ENCODE measurements at places on chromosomes 3 and 15. TPM values are rescaled to one million over a fixed set of nuclear protein-coding genes. Genes with fewer than 3 reads are reported as not detected.

GRCh38 chr3:121895736-121896135, 1.5 kb downstream of the SLC15A2 start:
- H3K27ac ChIP-seq, result no peak overlapping the region
- no peaks in the 10 kb centered on the region for H3K4me1 ChIP-seq
- no peak for DNase-seq
- H3K4me3 ChIP-seq, result no peak overlapping the region

DNA sequence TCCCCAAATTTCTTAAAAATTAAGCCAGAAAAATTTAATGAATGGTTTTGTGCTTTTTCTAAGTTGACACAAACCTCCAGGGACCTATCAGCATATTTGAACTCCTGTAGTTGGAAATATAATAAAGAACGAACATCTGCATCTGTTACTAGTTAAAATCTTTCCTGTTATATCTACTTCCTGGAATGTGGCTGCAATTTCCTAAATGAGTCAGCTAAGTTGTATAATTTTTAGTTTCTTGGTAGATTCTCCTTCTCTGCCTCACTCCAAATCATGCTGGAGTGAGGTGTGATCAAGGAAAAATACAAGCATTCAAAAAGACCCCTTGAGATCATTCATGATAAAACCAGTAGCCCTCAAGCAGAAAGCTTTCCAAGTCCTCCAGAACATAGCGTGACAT, 106.2 kb upstream of the MCTP2 start:
- no peak overlapping the region for H3K27ac ChIP-seq
- H3K4me3 ChIP-seq, result no peak overlapping the region
- H3K36me3 ChIP-seq, result no peaks in the 10 kb centered on the region
- no peaks in the 10 kb centered on the region for H3K4me1 ChIP-seq

DNA sequence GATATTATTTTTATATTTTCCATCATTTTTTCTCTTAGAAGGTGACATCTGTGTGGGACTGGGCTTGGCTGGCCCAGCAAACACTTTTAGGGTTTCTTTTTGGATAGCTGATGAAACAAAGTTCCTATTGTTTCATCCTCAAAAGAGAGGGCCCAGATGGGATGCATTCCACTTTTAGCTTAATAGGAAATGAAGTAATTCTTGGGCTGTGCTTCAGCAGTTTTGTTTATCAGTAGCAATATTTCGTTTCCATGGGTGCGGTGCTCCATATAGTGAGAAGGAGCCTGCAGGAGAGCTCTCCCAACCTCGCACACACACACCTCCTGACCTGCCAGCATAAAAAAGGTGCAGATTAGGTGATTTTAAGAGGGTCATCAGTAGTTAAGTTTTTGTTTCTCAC, 147.5 kb downstream of the AKAP13 start:
- H3K27me3 ChIP-seq, result no peaks in the 10 kb centered on the region
- H3K4me1 ChIP-seq, result no peaks in the 10 kb centered on the region
- no peak overlapping the region for H3K4me3 ChIP-seq

DNA sequence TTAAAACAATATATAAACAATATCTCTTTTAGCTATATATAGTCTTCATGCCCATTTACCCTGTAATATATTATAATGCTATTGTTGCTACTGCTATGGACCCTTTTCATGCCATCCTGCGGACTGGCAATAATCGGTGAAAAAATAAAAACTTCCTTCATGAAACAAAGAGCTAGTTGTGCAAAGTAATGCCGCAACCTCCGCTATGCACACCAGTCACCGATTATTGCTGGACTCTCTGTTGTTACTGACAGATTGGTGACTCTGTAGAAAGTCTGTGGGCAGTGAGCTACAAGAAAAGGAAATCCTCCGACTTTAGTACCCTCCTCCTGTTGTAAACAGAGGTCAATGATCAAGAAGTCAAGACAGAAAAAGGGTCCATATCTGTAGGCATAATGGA, 17.9 kb upstream of the ICE2 start:
- H3K36me3 ChIP-seq, result no peaks in the 10 kb centered on the region
- H3K27ac ChIP-seq, result no peak overlapping the region
- no peaks in the 10 kb centered on the region for H3K27me3 ChIP-seq

DNA sequence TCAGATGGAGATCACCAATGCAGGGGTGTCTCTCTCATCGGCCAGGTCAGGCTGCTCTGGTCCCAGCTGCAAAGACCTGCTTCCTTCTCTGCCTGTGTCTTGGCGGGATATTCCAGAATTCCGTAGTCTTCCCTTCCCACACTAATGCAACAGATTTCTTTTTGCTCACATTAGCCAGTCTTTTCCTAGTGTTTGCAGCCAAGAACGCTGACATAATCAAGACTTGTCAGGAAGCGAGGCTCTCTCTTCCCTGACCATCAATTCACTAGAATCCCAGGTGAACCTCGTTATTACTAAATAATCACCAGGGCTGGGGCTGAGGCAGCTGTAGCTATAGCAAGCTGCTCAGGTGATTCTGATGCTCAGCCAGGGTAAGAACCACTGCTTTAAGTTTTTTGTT, 43.2 kb upstream of the ACKR4 start:
- no peaks in the 10 kb centered on the region for H3K36me3 ChIP-seq
- no peak overlapping the region for H3K4me3 ChIP-seq
- DNase-seq, result no peak
- H3K27ac ChIP-seq, result no peak overlapping the region

- no peaks in the 10 kb centered on the region for H3K27me3 ChIP-seq
- no peaks in the 10 kb centered on the region for H3K4me1 ChIP-seq
- H3K4me3 ChIP-seq, result no peak overlapping the region
These were observed 41.2 kb downstream of the RLBP1 start for GRCh38 chr15:89179966-89180875.

SLC33A1 gene
- total RNA-seq, result 22.4 TPM

Measured in PC-9 (cell line).